AG04449 (cell line): ENCODE measurements at places on chromosomes 4 and X.
A peak's percentile ranks its signal among the peaks of the same experiment; 100 is the strongest.

DNA sequence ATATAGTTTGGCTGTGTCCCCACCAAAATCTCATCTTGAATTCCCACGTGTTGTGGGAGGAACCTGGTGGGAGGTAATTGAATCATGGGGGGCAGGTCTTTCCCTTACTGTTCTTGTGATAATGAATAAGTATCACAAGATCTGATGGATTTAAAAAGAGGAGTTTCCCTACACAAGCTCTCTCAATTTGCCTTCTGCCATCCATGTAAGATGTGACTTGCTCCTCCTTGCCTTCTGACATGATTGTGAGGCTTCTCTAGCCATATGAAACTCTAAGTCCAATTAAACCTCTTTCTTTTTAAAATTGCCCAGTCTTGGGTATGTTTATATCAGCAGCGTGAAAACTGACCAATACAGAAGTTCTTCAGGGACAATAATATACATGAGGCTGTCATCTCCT, 425.1 kb downstream of the PABPC4L start:
- no peak for DNase-seq

GRCh38 chr4:3708103-3708510, 58.1 kb upstream of the ADRA2C start:
- peak; percentile 26 for DNase-seq

GRCh38 chr4:89492581-89493071, 185.0 kb upstream of the GPRIN3 start:
- peak; percentile 38 for DNase-seq

- no peak for DNase-seq
Measured at GRCh38 chr4:105149771-105150170, 3.1 kb downstream of the TET2 start.

DNA sequence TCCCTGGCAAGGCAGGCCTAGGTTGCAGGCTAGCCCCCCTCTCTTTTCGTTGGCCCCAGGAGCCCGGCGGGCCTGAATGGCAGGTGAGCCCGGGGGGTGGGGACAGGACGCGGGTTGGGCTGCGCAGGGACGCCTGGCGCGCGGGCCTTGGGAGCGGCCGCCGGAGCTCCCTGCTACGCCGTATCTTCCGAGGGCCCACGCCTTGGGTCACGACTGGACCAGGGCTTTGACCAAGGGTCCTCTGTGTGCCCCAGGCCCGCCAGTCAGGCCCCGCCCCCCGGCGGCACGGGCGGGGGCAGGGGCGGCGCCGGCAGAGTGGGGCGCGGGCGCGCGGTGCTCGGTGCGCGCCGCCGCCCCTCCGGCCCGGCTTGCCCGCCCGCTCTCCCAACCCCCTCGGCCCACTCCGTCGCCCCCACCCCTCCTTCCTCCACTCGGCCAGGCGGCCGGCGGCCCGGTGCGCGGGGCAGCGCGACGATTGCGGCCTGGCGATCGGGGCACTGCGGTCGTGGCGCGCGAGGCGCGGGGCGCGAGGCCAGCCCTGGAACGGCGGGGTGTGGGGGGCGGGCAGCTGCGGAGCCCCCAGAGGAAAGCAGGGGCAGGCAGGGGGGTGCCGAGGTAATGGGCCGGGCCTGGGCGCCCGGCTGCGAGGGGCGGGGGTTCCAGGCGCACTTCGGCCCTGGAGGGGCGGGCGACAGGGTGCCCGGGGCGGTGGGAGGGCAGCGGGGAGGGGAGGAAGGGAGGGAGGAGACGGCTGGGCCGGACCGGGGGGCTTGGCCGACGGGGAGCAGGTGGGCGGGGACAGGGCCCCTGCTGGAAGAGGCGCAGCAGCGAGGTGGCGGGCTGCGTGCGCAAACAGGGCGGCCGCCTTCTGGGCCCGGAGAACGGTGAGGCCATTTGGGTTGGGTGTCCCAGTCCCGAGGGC, at the start of gene PRRG3:
Gene PRRG3, plus strand, starts transcription at position 798 of the 922 bp plus-strand sequence. CDS start 3,357 bp downstream, outside the sequence.
- DNase-seq: no peak

- no peak for DNase-seq
Measured at GRCh38 chrX:123271902-123272301, 87.8 kb downstream of the GRIA3 start.

GRCh38 chrX:53125506-53125905, 31.6 kb downstream of the KANTR start:
- no peak for DNase-seq

DNA sequence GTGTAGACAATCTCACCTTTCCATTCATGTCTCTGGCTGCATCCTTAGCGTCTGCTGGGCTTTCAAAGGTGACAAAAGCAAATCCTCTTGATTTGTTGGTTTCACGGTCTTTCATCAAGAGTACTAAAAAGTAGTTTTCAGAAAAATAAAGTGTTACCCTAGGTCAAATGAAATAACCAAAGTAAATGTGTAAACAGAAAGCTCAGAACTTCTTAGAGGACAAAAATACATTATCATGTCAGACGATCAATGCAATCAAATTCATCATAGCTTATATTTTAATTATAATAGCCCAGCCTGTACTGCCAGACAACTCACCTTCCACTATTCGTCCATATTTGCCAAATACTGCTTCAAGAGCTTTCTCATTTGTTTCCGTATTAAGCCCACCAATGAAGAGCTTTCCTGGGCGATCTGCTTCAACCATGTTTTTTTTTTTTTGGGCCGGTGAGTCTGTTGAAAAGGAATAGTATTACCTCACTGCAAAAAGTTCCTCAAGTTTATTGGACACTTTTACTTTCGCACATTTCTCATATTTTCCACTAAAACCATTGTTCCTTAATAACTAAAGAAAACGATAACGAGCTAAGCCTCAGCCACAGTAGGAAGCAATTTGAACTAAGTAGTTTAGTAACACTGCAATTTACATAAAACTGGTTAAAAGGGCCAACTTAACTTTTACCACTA, 1.4 kb downstream of the RBMX start:
- no peak for DNase-seq

DNA sequence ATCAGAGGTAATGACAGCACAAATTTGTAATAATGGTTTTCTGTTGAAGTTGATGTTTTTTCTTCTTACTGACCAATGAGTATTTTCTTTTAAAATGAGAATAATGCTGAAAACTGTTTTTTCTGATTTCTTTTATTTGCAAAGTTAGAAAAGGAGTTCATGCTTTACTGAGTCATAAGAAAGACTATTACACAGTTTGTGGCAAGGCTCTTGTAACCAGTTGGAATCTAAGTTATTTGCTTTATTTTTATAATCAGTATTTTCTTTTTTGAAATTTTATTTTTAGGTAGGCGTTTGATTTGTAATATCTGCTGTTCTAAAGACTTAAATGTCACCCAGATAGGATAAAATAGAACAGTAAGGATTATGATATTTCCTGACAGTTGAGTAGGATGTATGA, 25.5 kb downstream of the ANAPC4 start:
- no peak for DNase-seq

DNA sequence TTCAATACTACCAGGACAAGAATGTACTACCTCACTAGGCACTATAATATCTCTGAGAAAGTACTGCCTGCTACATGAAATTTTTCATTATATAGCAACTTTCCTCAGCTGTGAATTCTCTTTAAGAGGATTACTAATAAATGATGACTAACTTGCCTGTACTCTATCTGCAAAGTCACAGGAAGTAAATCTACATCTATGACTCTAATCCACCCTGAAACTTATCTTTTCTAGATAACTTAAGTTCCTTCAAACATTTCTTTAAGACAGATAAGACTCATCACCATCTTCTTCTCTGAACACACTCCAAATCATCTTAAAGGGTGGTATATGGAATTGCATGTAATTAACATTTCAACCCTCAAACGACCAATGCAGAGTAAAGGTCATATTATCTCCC, 28.8 kb downstream of the RPS6KA3 start:
- DNase-seq: no peak

- peak; percentile 92 for DNase-seq
Measured at GRCh38 chr4:48127682-48128404, 6.2 kb downstream of the TXK start.

GRCh38 chrX:38727668-38728067, 73.6 kb upstream of the MID1IP1 start:
- DNase-seq: no peak

DNA sequence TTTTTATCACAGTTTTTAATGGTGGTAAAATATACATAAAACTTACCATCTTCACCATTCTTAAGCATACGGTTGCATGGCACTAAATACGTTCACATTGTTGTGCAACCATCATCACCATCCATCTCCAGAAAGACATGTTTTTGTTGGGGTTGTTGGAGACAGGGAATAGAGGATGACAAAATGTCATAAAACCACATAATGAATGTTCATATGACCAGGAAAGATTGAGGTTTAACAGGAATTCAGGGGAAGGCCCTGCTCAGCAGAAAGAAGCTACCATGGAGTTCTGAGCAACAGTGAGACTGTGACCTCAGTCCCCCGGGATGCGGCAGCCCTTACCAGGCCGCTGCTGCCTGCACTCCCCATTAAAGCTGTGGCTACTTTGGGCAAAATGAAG, 63.9 kb upstream of the TRIM2 start:
- no peak for DNase-seq

DNA sequence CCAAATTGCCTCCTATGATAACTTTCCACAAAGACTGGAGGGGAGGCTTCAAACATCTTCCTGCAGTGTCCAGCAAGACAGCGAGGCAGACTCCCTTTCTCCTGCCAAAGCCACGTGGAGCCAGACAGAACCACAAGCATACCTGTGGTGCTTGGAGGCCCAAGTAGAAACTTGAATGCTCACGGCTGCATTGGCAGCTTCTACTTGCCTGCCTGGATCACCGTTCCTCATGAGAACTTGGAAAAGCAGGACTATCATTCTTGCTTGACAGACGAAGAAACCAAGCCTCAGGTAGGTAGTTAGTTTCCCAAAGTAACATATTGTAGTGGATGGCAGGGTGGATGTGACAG, 216.3 kb upstream of the SFRP2 start:
- DNase-seq: no peak

GRCh38 chrX:50888884-50889283, 21.7 kb upstream of the BMP15 start:
- DNase-seq: no peak

- no peak for DNase-seq
Measured at GRCh38 chrX:65993915-65994460, 45.9 kb downstream of the VSIG4 start.

GRCh38 chrX:1394731-1395501, 3.0 kb upstream of the SLC25A6 start:
- DNase-seq: no peak

DNA sequence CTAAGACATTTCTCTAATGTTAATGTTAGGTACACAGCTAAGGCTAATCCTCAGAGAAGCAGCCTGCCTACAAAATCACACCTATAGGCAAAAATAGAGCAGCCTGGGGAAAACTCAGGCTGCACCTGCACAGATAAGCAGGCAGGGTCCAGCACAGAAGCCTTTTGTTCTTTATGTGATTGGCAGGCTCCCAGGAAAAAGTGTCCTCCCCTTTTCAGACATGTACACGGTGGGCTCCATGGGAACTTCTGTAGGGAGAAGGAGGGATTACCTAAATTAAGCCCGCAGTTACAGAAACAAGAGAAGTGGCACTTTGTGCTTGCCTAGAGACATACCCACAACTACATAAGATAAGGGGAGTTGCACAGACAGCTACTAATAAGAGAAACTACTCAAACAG, 4.0 kb upstream of the HSPA4L start:
- no peak for DNase-seq

GRCh38 chr4:87089368-87089767, 131.1 kb downstream of the KLHL8 start:
- DNase-seq: no peak

- no peak for DNase-seq
Measured at GRCh38 chr4:156472624-156473023, 499.0 kb downstream of the PDGFC start.

DNA sequence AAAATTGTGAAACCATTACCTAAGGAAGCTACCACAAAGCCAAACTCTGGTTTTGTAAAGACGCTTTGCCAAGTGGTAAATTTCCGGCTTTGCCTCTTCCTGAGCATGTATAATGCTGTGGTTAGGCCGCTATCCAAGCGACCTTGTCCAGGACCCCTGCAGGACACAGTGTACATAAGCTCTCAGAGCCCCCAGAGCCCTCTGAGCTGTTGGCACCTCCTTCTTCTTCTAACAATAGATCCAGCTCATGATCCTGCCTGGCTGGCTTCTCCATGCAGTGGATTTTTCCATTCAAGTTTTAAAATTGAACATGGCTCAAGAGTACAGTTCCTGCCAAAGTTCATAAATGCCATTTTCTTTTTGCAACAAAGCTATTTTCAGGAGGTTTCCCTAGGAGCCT, 326.7 kb downstream of the MAPK10 start:
- no peak for DNase-seq

DNA sequence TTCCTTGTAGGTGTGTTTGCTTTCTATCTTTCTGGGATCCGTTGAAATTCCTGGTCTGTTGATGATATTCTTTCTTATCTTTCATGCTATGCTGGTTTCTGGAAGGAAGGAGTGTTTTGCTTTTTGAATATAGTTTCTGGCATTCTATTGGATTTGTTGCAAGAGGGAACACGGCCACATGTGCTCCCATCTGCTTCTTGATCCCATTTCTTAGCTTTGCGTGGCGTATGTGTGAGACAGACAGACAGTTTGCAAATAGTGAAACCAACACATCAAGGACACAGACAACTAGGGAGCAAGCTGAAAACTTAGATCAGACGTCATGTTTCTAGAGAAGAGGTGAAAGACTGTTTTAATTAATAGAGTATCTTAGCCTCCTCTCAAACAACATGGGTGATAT, 261.9 kb upstream of the PUDP start:
- no peak for DNase-seq

DNA sequence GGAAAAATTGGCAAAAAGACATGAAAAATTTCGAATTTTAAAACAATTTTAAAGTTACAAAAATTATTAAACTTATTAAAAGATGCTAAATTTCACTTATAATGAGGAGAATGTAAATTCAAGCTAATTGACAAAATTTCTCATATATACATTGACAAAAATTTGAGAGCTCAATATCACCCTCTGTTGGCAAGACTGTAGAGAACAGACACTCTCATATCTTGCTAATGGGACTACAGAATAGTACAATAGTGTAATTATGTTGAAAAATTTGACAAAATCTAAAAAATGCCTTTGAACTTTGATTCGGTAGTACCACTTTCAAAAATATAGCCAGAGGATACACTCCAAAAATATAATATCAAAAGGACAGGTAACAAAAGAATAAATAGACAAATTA, 29.8 kb downstream of the DCAF8L2 start:
- DNase-seq: no peak

DNA sequence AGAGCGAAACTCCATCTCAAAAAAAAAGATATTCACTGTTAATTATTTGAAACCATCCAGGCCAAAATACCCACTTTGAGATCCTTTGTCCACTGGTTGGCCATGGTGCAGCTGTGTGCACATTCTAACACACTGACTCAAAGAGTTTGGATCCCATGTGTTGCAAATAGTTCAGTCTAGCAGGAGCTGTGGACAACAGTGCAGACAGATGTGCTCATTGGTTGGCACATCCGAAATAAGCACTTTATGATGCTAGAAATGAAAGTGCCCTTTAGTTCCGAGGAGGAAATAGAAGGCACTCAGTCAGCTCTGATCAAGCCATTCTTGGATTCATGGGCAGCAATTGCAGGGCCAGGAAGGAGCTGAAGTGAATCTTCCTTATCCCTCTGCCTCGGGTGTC, 63.0 kb upstream of the TMEM150C start:
- no peak for DNase-seq

- DNase-seq: no peak
Measured at GRCh38 chr4:27360790-27361267, 500.2 kb downstream of the STIM2 start.
